Sciatic nerve (tissue), 2 donors: ENCODE measurements at places on chromosomes 6 and 20. TPM values are rescaled to one million over a fixed set of nuclear protein-coding genes. Genes with fewer than 3 reads are reported as not detected.

DNA sequence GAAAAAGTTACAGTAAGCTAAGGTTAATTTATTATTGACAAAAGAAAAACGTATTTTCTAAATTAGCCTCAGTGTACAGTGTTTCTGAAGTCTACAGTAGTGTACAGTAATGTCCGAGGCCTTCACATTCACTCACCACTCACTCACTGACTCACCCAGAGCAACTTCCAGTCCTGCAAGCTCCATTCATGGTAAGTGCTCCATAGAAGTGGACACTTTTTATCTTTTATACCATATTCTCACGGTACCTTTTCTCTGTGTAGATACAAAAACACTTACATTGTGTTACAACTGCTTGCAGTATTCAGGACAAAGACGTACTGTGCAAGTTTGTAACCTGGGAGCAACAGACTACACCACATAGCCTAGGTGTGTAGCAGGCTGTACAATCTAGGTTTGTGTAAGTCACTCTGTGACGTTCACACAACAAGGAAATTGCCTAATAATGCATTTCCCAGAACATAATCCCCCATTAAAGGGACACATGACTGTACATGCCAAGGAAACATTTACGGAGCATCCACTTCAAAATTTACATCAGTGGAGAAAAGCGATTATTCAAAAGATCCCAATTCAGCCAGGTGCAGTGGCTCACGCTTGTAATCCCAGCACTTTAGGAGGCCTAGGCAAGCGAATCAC, 133.4 kb downstream of the BANF2 start:
- no peak for DNase-seq

Gene SRC
- total RNA-seq = 23.7 TPM

Gene ETV7
- 6.7 TPM for total RNA-seq

Gene CLPSL1
- not detected for total RNA-seq

GRCh38 chr6:151005896-151006632, 140.6 kb downstream of the MTHFD1L start:
- no peak for DNase-seq

GRCh38 chr6:41715795-41716515, 19.5 kb downstream of the TFEB start:
- no peak for DNase-seq

Gene SLC17A2
- total RNA-seq = not detected

GRCh38 chr20:8208226-8208625, 76.2 kb downstream of the PLCB1 start:
- DNase-seq = no peak

DNA sequence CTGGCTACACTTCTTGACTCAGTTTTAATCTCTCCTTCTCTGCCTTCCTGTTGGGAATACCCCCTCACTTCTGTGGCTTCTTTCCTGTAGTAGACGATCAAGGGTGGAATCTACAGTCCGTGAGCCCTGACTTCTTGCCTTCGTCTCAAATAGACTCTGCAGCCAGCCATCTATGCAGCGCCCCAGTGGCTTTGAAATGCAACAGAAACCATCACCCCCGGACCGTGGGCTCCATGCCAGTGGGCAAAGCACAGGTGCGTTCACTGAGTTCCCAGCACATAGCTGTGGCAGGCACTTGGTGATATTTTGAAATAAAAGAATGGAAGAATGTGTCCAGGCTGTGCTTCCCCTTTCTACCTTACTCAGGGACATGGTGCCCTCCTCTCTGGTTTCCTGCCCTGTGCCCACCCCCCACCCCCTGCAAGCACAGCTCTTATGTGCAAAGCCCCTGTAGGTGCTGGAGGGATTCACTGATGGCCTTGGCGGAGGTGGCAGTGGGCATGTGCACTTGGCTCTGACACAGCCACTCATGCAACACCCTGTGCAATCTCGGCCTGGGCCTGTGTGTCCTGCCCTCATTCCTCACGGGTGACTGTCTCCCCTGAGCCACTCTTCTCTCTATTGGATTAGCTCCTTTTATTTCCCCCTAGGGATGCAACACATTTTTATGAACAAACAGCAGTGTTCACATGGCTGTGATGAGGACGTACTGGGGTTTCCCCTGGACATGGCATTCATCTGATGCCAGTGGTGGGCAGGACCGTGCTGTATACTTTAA, 5.5 kb upstream of the CDSN start:
- no peak for DNase-seq

Gene PTGIS
- 89.7 TPM for total RNA-seq

- no peak for DNase-seq
These were observed 800 bp downstream of the ABCC10 start for GRCh38 chr6:43428112-43428570.

GRCh38 chr6:79686707-79687309, 55.7 kb downstream of the SH3BGRL2 start:
- no peak for DNase-seq

DNA sequence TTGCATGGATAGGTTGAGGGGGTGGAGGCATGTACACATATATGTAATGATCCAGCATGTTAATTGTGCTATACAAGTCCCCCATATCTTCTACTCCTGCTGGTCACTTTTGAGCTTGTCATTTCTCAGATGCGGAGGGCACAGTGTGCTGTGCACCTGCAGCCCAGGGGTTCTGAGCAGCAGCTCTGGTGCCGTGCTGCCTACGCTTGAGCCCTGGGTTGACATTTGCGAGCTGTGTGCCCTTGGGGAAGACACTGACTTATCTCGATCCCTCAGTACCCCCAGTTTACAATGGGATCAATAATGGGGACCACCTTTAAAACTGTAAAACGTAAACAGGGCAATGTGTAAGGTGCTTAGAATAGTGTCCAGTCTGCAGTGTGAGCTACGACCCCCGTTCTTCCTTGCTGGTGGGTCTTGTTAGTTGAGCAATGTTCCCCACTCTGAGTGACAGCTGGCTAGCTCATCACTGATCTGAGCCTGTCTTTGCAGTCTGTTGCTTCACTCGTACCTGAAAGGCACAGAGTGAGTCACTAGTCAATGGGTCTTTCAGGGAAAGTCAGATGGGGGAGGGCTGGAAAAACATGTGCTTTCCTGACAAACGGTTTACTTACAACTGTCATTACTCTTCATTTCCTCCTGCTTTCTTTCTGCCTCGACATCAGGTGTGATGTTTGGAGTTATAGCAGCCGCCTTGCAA, 91.7 kb downstream of the SLC2A10 start:
- DNase-seq = no peak
